Activated CD4-positive, alpha-beta T cell treated with anti-CD3 and anti-CD28 coated beads, Interleukin-2, amount 50 U/mL, for 24 hours (primary cell): ENCODE measurements at places on chromosomes 7 and 10.

GRCh38 chr7:121945066-121945465 is 72.1 kb downstream of the PTPRZ1 start:
- no peak for DNase-seq

DNA sequence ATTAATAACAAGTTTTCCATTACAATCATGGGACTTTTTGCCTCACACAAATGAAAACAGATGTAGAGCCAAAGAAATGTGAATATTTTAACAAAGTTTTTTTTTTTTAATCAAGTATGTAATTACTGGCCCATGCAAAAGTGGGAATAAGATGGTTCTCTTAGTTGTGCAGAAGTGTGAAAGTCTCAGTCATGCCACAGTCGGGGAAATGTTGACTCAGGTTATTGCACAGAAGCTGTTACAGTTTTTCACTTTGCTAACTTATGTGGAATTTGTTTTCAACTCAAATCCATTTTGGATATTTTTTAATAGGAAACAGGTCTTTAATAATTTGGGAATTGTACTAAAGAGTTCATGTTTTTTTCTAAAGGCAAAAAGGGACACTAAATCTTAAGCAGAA is 44.0 kb upstream of the CAV2 start:
- no peak for DNase-seq

DNA sequence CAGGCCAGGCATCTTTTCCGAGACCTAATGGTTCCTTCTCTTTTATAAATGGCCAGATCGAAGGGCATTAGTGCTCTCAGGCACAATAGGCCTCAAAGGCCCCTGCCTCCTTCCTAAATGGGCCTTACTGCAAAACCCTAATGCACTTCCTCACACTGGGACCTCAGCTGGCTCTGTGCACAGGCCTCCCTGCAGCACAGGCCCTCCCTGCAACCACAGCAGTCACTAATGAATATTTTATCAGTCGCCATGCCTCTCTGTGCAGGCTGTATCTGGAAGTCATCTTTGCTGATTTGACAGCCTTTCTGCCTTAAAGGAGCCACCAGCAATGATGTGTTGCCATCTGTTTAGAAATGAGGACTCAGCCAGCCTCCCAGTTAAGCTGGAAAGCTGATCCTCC is 54.9 kb upstream of the SDK1 start:
- DNase-seq, result no peak

DNA sequence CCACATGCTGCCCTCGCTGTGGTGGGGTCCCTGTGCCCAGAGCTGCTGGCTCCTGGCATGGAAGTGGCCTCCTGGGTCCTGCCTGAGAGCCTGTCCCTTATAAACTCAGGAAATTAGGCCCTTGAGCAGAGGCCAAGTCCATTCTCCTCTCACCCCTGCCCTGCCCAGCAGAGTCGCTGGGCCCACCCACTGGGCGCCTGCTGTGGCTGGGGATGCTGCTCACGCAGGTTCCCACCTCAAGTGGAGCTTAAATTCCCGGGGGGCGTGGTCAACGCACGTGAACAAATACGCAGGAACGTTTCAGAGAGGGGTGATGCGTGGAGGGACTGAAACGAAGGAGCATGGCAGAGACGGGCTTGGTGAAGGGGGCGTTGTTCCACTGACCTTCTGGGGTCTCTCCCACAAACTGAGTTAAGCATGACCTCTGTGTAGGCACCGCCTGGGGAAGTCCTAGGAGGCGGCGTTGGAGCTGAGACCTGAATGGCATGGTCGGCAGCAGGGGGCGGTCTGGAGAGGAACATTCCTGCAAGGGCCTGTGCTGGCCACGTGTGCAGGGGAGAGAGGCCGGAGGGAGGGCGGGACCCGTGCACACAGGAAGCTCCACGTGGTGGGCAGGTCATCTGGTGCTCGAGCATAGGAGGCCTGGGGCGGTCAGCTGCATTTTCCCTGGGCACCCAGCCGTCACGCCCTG is 27.9 kb downstream of the FAM20C start:
- no peak for DNase-seq

GRCh38 chr7:44631458-44632115 is 25.2 kb downstream of the OGDH start:
- DNase-seq, result no peak

DNA sequence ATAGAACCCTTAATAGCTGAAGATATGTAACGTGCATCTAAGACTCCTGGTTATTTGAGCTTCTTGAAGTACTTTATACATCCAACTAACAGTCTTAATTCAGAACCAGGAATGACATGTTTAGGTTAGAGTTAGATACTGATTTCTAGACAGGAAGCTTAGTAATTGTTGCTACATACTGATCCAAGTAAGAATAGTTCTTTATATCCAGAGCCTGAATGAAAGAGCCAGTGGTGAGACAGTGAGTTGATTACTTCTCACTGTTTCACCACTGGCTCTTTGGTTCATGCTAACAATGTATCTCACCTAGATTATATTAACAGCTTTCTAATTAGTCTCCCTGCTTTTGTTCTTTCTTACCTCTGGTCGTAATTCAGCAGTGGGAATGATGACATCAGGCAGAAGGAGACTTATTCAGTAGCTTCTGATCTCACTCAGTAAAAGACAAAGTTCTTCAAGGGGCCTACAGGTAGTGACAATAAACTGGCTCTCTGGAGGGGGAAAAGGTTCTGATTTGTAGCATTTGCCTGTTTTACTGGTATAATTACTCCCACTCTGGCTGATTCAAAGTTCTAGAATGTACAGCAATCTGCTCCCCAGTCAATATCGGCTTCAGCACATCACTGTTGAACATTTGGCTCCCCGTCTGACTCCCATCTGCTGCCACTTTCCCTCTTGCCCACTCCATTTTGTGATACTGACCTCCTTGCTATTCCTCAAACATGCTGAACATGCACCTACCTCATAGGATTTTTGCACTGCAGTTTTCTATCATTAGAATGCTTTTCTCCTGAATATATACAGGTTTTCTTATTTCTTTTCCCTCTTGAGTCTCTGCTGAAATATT is 29.1 kb downstream of the MCU start:
- DNase-seq, result no peak

DNA sequence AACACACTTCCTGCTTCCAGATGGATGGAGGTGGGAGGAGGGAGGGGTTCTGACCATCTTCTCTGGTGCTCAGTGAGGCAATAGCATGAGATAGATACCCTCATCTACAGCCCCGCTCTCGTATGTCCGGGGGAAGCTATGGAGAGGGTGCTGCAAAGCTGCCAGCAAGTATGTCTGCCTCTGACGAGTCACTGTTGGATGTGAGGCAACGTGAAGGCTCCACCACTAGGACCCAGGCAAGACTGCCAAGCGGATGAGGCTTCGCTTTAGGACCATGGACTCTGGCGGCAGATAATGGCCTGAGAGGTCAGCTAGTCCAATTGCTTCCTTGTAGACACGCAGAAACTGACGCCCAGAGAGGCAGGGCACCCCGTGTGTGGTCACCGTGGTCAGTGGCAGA is 601.6 kb downstream of the PTPRN2 start:
- DNase-seq, result no peak

- DNase-seq, result no peak
These were observed 11.8 kb upstream of the ZMIZ2 start for GRCh38 chr7:44736896-44737295.

DNA sequence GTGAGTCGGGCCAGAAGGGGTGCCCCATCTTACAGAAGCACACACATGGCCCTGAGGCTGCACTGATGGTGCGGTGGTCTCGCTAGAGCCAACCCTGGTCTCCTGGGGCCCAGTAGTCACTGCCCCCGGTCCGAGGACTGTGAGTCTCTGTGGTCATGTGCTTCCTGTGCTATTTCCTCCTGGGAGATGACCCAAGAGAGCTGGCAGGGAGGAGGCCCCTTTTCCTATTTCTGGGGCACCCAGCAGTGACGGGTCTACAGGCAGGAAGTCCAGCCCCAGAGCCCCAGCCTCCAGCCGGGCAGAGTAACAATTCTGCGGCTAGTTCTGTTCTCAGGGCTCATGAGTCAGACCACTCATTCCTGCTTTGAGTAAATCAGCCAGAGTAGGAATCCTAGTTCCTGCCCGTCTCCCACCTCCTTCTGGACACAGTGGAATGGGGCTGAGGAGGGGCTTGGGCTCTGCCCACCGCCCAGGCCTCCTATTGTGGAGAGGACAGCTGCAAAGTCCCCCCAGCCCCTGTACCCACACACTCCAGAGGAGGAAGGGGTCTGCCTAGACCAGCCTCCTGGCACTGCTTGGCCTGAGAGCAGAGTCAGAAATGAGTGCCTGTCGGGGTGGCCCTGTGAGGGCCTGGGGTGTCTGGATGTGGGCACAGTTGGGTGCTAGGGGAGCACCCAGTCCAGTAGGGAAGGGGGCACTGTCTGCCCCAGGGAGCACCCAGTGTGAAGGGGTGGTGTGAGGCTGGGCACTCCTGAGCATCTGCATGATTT is 80.5 kb upstream of the PPIF start:
- DNase-seq, result no peak

DNA sequence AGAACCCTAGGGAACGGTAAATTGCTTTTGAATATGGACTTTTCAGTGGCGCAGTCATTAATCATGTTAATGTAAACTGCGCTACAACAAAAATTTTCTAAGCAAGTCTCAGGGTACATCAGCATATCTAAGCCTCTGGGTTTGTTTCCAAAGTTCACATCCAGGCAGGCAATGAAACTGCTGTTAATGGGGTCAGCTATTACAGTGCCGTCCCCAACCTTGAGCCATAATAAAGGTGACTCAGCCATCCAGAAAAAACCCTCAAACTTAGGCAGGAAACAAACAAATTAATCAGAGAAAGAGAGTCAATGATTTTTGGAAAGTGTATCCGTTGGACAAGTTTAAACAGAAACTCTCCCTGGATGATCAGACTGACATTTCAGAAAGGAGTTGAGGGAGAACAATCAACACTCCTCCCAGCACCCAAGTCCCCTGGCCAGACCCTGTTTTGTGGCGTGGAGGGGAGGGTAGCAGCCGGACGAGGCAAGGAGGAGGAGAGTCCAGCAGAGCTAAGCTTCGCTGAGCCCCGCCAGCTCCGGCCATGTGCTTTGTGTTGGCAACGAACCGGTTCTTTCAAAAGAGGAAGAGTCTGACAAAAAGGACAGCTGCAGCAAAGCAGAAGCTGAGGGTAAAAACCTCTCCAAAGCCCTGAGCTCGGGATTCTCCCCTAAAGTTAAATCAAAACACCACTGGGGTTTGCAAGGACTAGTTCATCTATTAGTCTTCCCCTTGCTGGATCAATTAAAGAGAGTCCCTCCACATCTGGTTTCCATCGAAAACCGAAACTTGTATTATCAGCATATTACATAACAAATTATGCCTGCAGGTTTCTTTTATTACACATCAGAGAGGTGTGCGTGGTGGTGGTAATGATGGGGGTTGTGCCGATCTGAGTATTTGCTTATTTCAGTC is 3.6 kb downstream of the FAM53B start:
- no peak for DNase-seq

GRCh38 chr7:112145206-112145605 is 61.0 kb downstream of the DOCK4 start:
- DNase-seq, result no peak

DNA sequence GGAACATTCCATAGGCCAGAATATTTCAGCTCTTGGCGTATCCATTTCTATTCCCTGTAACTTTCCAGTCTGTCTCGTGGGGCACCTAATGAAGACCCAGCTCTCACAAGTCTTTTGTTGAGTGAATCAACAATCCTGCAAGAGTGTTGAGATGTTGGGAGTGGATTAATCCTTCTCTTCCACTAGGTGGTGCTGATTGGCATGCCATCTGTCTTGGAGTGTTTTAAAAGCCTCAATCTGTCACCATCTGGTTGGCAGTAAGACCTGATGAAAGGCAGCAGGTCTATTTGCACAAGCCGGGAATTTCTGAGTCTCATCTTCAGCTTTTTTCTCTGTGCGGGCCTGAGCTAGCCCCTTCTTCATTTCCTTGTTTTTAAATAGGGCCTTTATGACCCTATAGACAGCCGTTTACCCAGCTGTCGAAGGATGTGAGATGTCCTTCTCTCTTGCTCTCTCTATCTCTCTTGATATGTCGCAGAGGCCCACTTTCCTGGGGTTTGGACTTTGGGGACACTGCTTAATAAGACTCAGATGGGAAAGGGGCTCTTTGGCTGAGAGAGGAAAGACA is 180.5 kb downstream of the ZNF365 start:
- peak; percentile 4 for DNase-seq

GRCh38 chr7:71470326-71470725 is 338.4 kb downstream of the GALNT17 start:
- DNase-seq, result no peak

DNA sequence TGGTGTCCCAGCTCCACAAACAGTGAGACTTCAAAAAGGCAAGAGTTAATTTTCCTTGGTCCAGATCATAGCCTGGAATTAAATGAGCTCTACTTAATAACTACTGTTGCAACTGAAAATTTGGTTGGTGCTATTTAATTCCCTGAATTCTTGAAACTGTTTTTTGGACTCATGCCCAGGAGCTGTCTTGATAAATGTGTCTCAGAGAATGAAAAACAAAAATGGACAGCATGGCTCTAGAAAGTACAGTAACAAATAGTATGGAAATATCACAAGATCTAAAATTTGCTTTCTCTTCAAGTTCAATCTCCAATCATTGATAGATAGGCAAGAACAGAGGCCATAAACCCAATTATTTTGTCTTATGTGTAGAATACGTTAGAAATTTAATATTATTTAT is 42.5 kb downstream of the CCDC71L start:
- no peak for DNase-seq

- DNase-seq, result no peak
These were observed 286.6 kb upstream of the C7orf33 start for GRCh38 chr7:148304083-148304335.

DNA sequence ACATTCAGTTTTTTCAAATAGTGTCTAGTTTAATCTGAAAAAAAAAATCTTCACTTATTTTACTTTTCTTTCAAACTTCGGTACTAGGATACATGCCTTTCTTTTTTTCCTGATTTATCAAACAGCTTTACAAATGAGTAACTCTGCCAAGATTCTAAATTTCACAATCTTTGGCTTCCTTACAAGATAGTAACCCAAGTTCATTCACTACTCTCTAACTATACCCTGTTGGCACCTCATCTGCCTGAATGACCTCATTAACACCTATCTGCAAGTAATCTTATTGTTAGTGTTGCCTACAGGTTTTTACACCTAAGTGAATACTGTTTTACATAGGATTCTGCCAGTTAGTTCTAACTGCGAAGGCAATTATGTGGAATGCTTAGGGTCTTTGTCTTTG is 159.8 kb downstream of the FOXP2 start:
- no peak for DNase-seq

GRCh38 chr7:130224210-130224609 is 16.6 kb downstream of the SSMEM1 start:
- no peak for DNase-seq

DNA sequence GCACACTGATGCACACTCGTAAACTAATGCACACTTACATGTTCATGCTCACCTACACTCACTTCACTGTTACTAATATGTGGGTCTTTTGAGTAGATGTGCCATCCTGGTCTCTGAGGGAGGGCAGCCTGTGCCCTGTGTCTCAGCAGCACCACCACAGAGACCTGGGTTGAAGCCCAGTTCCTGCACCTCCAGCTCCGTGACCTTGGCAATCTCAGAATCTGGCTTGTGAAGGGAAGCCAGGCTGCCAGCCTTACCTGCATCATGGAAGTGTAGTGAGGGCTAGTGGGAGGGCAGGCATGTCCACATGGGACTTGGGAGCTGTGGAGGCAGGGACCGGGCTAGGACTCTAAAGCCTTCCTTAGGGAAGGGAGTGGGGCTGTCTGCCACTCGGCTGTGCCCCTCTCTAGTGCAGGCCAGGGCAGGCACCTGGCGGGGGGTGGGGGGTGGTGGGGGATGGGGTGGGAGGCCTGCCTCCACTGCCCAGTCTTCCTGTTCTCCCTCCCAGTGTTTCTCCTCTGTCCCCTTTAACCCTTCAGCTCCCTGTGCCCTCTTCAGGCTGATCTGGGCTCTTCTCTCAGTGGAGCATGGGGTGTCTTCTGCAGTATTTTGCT is 8.1 kb downstream of the ADCY1 start:
- DNase-seq, result no peak

GRCh38 chr10:97596101-97597082 is 6.9 kb downstream of the C10orf62 start:
- DNase-seq, result no peak
